ENCODE measurements at places on chromosomes 13 and 19.

GRCh38 chr13:34803756-34804155 is 138.3 kb upstream of the NBEA start:
- DNase-seq: no peak

GRCh38 chr19:44401139-44402115 is at the start of gene ZNF285:
Gene ZNF285, minus strand, starts transcription at chr19:44401608. Its CDS starts 4,395 bp downstream, at chr19:44397213.
- DNase-seq: peak; percentile 97

GRCh38 chr19:29568036-29569025 is 37.8 kb upstream of the POP4 start:
- no peak for DNase-seq

GRCh38 chr13:32881777-32882145 is 134.5 kb upstream of the KL start:
- DNase-seq: no peak

DNA sequence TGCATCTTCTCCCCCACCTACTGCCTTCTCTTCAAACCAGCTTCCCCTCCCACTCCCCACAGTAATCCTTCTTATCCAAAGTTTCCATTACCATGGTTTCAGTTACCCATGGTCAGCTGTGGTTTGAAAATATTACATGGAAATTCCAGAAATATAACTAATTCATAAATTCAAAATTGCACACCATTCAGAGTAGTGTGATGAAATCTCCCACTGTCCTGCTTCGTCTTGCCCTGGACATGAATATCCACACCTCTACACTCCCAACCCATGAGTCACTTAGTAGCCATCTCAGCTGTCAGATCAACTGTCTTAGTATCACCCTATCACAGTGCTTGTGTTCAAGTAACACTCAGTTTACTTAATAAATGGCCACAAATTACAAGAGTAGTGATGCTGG is 3.8 kb upstream of the KCTD12 start:
- no peak for DNase-seq

DNA sequence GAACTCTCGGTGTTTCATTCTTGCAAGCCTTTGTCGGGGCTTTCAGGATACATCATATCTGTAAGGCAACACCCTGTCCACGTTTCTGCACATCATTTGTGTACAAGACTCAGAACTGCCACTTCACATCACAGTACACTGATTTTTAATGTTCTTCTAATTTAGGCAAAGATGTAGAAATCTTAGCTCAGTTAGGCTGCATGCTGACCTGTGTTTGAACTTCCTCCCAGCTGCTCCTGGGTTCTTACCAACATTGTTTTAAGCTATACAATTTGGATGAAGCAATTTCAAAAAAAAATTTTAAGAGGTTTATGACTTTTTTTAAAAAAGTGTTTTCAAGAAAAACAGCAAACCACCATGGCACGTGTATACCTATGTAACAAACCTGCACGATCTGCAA is 1047.9 kb upstream of the SLC10A2 start:
- no peak for DNase-seq

- no peak for DNase-seq
Observed at GRCh38 chr19:291006-291521, at the start of gene PLPP2. Gene PLPP2, minus strand, starts transcription at chr19:291403. Its CDS starts 67 bp downstream, at chr19:291336.

GRCh38 chr13:42574435-42575311 is 721 bp downstream of the TNFSF11 start:
- DNase-seq: peak; percentile 24

DNA sequence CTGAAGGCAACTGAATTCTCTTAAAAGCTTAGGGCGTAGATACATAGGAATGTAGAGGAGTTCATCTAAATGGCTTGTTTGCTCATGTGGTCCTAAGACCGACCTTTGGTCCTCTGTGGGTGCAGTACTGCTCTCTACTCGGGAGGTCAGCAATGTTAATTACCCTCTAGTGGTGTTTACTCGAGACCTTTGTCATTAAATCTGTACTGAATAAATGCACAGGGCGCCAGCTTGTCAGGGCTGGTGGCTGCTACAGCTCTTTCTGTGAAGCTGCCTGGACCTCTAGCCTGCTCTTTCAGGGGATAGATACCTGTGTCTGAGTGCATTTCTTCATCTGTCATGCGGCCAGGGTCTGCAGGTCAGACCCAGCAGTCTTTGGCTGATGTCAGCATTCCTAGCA is 29.2 kb upstream of the MPHOSPH8 start:
- DNase-seq: no peak

DNA sequence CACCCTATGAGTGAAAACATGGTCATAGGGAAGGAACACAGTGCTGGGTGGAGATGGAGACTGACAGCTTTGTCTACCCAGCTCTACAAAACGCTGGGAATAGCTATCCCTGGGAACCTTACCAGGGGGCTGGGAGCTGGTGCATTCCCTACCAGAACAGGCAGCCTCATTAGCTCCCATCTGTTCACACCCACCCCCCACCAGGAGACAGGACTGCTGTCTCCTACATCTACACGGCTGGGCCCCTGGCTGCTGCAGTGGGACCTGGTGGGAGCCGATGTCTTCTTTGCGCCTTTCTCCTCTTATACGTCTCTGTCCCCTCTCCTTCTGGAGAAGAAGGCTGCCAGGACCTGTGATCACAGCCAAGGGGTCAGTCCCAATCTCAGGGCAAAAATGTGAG is 90.8 kb downstream of the UQCRFS1 start:
- no peak for DNase-seq

- peak; percentile 21 for DNase-seq
Observed at GRCh38 chr13:107964395-107964794, 250.9 kb downstream of the LIG4 start.

DNA sequence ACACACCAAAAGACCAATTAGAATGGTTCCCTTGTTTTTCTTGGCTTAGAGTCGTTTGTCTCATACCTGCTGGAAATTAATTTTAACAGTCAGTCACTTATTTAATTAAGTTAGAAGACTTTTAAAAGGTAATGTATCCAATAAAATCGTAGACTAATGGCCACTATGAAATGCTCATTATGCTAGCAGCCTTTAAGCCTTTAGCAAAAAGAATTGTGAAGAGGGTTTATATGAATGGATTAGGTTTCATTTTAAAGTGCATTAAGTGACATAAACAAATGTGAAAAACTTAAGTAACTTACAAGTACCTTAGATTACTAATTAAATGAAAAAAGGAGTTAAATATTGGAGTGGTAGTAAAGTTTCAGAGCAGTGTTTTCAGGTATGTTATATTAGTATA is 139.6 kb downstream of the RXFP2 start:
- DNase-seq: no peak

DNA sequence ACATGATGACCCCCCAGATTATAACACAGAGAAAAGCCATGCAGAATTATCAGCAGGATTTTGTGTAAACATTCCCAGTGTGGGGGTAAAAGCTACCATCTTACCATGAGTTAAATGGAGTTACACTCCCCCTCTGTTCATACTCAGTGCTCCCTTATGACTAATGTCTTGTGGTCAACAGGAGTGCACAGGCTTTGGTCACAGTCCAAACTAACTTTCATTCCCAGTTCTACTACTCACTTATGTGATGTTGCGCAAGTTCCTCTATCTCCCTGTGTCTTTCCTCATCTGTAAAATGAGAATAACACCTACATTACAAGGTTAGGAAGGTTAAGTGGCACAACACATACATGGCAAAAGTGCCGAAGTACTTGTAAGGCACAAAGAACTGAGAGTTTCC is 277.9 kb downstream of the RBM26 start:
- DNase-seq: no peak

GRCh38 chr13:91298060-91298459 is 49.4 kb upstream of the MIR17HG start:
- DNase-seq: no peak

- no peak for DNase-seq
Observed at GRCh38 chr19:5935473-5936291, 21.6 kb downstream of the CAPS start.

DNA sequence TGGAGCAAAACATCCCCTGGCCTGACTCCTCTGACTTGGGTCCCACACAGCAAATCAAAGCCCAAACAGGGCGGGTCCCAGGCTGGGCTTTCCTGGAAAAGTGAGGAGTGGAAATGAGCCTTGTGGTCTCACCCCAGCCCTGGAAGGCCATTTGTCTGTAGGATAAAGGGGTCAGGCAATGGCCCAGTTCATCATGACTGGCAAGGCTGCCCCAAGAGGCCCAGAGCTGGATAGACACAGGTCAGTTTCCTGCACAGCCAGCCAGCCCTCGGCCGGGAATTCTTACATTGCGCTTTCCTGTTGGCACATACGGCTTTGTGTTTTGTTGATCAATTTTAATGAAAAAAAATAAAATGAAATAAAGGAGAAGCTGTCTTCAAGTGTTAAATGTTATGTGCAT is 174.3 kb downstream of the TSHZ3 start:
- DNase-seq: no peak

DNA sequence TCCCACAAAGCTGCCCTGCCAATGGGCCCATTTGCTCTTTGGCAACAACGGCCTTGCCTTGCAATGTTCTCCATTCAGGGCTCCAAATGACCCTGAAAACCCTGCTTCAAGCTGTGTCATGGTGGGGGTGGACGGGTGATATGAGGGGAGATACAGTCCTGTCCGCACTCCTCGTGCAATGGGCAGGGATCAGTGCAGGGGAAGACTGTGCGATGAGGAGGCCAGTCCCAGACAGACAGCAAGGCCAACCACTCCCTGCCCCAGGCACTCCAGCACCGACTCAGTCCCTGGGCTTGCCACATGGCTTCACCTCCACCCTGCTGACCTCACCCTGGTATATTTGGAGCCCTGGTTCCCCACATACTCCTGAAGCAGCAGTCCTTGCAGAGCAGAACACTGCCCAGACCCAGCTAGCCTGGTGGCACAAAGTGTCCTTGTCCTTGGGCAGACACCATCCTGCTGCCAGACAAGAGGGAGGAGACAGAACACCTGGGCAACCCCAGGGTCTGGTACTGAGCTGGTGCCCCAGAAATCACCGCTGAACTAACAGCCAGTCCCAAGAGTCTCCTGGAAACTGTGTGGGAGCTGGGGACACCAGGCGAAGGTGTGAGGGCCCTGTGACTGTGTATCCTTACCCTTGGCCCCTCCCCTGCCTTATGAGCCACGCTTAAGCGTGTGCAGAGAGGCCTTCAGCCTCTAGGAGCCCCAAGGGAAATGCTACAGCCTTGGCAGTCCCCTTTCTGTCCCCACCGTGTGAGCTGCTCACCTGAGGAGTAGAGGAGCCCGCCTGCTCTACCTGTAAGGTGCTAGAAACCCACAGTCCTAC is 9.1 kb upstream of the SLC35E1 start:
- no peak for DNase-seq

GRCh38 chr13:40362502-40362901 is 303.9 kb downstream of the FOXO1 start:
- no peak for DNase-seq

- DNase-seq: peak; percentile 53
Observed at GRCh38 chr13:53782488-53782961, 753.9 kb downstream of the OLFM4 start.

GRCh38 chr13:38430796-38431195 is 81.1 kb downstream of the UFM1 start:
- DNase-seq: no peak

DNA sequence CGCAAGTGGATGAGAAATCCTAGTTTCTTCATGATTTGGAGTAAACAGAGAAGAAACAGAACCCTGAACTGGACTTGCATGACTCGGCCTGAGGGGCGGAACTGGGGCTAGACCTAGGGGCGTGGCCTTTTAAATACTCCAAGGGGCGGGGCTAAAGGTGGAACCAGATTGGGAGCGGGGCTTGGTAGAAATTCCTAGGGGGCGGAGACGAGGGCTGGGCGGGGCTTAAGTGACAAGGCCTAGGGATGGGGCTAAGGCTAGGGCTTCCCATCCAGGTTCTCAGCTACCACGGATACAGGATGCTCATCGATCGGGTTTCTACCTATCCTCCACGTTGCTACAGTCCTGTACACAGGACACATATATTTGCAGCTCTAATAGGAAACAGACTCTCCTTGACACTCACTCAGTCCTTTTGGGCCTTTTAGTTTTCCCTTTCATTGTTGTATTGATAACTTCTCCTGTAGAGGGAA is 372 bp upstream of the ZNF699 start:
- DNase-seq: no peak

GRCh38 chr19:15251749-15252397 is 19.6 kb upstream of the EPHX3 start:
- peak; percentile 94 for DNase-seq
